Stimulated activated CD8-positive, alpha-beta memory T cell treated with anti-CD3 and anti-CD28 coated beads, Interleukin-12 subunit alpha, Interleukin-12 subunit beta, amount 100 ng/mL, for 4 hours (primary cell): ENCODE measurements at places on chromosomes 11 and 22.

DNA sequence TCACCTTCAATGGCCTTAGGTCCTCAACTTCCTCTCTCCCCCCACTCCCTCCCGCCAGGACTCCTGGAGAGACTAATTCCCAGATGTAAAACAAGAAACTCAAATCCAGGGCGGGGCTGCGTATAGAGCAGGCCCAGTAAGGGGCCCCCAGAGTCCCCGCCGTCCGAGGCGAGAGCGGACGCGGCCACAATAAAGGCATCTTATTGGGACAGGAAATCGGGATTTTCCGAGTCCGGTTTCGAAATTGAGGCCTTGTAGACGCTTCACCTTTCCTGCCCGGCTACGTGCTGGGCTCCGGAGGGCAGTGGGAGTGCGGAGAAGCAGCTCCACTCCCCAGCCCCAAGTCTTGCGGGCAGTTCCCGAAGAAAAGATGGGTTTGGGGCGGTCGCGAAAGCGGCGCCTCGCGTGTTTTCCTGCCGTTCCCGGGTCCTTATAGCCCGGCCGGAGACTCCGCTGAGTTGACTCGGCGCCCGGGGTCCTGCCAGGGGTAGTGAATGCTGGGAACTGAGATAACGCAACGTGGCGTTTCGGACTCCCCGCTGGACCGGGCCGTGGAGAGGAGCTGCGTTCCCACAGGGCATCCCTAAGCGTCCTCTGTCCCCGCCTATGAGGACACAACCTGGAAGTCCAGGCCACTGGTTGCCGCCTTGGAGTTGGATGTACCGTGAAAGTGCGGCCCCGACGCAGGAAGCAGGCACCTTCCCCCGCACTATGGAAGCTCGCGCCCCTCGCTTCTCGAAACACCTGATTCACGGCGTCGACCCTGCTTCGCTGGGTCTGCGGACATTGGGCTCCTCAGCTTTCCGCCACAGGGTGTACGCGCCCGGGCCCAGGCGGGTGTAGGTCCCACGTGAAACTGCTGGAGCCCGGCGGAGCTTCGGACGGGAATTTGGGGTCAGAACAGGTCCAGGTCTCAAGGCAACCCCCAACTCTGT is 4.8 kb upstream of the CHRM1 start:
- no peak for DNase-seq

DNA sequence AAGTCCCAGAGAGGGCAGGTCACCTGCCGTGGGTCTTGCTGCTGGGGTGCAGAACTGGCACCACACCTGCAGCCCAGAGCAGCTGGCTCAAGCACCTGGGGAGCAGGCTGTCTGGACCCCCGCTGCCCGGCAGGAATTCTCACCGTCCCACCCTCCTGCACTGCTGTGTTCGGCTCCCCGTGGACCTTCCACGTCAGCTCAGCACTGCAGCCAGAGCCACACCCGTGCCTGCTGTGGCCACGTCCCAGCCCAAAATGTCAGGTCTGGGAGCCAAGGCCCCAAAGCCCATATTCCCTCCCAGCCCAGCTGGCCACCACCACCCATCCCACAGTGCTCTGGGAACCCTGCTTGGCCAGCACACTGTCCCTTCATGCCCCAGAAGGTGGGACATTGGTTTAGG is 28.0 kb upstream of the MYRF start:
- DNase-seq: no peak

DNA sequence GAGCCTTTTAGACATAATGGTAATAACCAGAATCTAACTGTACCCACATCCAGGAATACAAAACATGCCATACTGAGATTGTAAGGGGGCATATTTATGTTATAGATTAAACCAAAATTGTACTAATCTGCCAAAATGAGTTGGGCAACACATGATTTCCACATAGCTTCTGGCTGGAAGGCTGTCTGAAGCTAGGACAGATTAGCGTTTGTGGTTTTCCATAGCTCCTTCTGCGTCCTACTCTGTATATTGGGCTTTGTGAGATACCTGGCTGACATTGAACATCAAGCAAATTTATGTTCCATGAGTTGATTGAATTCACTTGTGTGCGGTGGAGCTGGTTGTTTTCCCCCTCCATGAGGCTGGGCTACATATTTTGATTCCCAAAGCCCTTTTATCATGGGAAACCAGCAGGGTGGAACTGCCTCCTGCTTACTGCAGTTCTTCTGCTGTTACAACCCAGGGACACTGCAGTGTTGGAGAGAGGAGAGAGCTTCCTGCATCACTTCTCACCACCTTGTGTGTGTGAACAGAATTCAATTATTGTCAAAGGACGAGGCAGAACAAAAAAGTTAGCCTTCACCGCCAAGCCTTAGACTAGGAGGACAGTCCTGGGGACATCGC is 114.9 kb downstream of the C11orf91 start:
- no peak for DNase-seq

- DNase-seq: no peak
Measured at GRCh38 chr11:102589047-102589459, 36.1 kb downstream of the MMP20 start.

GRCh38 chr11:123407130-123407995 is 22.7 kb upstream of the GRAMD1B start:
- DNase-seq: peak; percentile 14

DNA sequence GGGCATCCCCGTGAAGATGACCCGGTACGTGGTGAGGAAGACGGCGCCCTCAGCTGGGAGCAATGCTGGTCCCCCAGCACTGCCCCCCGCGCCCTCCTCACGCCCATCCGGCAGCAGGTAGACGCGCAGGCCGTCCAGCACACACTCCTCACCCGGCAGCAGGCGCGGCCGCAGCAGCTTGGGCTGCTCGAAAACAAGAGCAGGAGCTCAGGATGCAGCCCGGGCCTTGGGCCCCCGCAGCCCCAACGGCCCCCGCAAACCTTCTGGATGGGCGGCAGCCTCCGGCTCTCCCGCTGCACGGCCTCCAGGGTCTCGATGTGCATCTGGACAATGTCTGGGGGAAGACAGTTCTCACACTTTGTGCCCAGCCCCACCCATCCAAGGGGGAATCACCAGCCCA is 13.3 kb downstream of the SBF1 start:
- no peak for DNase-seq

DNA sequence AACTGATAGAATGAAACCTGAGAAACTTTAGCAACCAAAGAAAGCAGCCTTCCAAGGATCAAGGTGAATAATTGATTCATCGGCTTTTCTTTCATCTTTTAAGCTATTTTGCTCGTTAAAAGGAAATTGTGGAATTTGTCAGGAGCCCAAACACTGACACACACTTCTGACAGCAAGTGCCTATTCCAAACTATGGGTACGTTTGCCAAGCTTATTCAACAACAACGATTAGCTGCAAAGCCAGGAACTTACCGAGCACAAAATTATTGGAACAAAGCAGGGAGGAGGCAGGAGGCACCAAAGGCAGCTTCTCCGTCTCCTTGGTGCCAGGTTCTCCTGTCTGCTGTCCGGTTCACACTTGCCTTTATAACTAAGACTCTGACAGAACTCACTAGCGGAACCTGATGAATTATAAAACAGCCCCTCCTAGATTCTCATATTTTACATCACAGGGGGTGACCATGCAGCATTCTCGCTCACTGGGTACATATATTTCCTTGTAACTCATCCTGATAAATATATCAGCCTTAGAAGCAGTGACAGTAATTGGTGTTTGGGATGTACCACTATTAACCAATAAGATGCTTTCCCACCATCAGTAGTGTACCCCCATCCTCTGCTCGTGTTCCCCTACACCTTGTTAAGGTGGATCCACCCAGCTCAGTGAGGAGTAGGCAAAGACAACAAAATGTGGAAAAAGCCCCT is 395.9 kb upstream of the CCDC90B start:
- no peak for DNase-seq

DNA sequence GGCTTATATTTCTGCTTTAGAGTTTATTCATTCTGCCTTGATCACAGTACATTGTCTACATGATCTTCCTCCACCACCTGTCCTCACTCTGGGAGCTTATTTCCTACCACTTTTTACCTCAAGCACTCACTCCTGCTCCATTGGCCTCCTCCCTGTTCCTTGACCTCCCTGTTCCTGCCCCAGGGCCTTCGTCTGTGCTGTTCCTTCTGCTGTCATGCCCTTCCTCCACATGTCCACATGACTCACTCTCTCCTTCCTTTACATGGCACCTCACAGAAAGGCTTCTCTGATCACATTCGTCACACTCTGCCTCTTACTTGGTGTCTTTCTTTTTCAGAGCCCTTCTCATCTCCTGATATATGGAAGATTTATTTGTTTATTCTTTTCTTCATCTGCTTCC is 103.0 kb downstream of the FBXO7 start:
- DNase-seq: no peak
